Epithelial cell of alveolus of lung (primary cell): ENCODE measurements at places on chromosomes 11 and 22. TPM values are rescaled to one million over a fixed set of nuclear protein-coding genes. Genes with fewer than 3 reads are reported as not detected.

Gene ST3GAL4
- total RNA-seq: 32.2 and 33.9 TPM in 2 replicates

Gene ACRV1
- not detected in 2 replicates for total RNA-seq

Gene SLN
- 0.24 TPM in 1 of 2 replicates, not detected in the other for total RNA-seq

Gene CD3D
- not detected in 2 replicates for total RNA-seq
